ENCODE measurements at places on chromosomes 3 and 15.
A peak's percentile ranks its signal among the peaks of the same experiment; 100 is the strongest.

DNA sequence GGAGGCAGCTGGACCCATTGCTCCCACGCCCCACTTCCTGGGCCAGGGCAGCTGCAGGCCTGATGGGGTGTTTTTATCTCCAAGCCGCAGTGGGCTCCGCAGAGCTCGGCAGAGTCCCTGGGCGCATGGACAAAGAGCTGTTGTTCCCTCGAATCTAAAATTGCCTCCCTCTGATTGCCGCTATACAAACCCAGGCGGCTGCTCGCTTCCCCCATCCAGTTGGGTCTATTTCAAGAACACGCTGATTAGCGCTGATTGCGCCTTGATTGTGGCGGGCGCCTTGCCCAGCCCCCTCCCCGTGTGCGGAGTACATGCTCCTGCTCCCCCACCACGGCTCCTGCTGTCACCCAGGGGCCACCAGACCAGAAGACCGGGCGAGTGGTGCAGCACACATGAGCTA, 43.4 kb upstream of the SLC6A1 start:
- no peak for DNase-seq

GRCh38 chr15:67198157-67198754, 56.2 kb downstream of the AAGAB start:
- no peak for DNase-seq

- DNase-seq, result no peak
Observed at GRCh38 chr15:39273717-39274411, 307.0 kb upstream of the THBS1 start.

DNA sequence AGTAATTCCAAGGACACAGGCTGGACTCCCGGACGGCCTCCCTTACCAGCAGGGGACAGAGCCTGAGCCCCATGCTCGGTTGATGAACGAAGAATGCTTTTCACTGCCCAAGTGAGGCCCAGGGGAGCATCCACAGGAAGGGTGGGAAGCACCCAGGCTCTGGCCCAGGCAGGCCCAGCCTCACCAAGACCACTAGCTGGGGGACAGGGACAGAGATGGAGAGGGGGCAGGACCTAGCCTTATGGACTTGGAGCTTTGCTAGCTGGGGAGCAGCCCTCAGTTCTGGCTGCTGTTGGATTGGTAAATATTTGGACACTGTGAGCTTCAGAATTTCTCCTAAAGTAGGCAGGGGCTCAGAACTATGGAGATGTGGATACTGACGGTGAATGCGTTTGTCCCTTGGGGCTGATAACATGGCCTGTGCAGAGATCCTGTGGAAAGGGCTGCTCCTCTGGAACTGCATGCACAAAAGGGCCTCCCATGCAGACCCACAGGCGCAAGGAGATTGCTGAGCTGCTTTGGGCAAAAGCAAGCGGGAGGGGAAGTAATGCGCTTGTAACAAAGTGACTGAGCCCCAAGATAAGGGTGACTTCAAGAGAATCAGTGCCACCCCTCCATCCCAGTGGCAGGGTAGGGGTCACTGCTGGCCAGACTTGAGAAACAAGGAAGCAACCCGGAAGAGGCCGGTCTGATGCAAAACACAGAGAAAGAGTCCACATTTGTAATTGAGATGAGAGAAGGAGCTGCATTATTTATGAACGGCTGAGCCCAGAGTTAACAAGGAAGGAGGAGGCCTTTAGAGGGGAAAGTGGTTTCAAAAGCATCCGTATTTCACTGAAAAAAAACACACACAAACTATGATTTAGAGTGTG, 70.1 kb upstream of the MEF2A start:
- no peak for DNase-seq

GRCh38 chr3:26375843-26376530, 246.6 kb upstream of the LRRC3B start:
- no peak for DNase-seq

GRCh38 chr3:193842029-193842798, 249.2 kb downstream of the OPA1 start:
- DNase-seq, result no peak

GRCh38 chr3:64892671-64893309, 205.0 kb upstream of the ADAMTS9 start:
- no peak for DNase-seq

DNA sequence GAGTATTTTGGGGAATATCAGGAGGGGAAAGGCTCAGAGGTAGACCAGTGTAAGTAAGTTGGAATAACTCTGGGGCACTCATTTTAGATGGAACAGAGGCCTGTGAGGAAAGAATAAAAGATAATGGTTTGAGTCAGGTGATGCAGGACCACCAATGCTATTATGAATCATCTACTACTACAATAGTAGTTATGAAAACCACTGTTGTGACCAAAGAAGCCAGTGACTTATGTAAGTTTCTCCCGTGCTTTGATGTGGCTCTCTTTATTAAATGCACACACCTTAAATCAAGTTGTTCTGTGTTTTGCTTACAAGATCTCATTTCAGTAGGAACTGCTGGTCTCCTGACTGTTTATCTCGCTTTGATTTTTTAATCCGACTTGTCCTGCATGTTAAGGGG, 13.1 kb upstream of the GUCA1C start:
- DNase-seq, result no peak

- no peak for DNase-seq
Observed at GRCh38 chr3:107265526-107265925, 111.7 kb upstream of the CCDC54 start.

- peak; percentile 34 for DNase-seq
Observed at GRCh38 chr3:72310419-72311380, 525.8 kb upstream of the PROK2 start.

DNA sequence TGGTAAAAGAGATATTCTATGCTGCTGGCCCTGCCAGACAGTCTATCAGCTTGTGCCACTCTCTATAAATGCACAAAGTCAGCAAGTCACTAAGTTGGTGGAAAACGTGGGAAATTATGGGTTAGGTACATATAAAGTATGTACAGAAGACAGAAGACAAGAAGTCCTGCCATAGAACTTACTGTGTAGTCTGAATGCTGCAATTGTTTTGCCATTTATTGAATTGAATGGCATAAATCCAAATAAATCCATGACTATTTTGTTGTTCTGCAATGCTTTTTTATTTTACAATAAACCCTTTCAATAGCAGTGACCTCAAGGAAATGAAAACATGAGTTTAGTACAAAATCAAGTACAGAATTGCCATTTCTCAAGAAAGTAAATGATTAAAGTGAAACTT, 34.1 kb upstream of the TM4SF1 start:
- no peak for DNase-seq
